ENCODE measurements at places on chromosomes 11 and 22. TPM values are rescaled to one million over a fixed set of nuclear protein-coding genes. Genes with fewer than 3 reads are reported as not detected.

DNA sequence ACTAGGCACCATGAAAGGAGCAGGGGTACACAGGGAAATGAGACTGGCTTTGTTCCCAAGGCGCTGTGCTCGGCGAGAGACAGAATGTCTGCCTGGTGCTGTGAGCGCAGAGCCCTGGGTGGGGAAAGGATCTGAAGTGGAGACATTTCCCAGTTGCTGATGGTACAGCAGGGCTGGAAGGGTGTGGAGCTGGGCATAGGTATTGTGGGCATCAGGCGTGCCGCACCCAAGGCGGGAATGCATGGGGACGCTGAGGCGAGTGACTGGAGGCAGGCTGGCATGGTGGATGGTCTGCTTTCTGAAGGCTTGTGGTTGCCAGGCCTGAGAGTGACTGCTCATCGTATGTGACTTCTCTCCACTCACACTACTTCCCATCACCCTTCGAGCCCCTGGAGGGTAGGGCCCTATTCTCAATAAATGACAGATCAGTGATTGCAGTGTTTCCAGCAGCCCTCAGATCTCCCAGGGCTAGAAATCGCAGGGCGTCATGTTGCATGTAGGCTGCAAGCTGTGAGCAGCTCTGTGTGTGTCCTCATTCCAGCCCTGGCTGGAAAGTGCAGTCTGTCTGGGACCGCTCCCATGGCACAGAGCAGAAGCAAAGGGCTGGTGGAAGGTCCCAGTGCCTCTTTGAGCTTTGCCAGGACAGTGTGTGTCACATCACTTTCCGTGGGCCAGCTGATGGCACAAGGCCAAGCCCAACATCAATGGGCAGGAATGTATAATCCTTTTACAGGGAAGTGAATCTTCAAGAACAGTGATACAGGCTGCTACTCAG lies 67.7 kb downstream of the TBC1D22A start:
- DNase-seq: no peak

GRCh38 chr11:72642884-72643522 lies 31.2 kb downstream of the PDE2A start:
- DNase-seq: no peak

DNA sequence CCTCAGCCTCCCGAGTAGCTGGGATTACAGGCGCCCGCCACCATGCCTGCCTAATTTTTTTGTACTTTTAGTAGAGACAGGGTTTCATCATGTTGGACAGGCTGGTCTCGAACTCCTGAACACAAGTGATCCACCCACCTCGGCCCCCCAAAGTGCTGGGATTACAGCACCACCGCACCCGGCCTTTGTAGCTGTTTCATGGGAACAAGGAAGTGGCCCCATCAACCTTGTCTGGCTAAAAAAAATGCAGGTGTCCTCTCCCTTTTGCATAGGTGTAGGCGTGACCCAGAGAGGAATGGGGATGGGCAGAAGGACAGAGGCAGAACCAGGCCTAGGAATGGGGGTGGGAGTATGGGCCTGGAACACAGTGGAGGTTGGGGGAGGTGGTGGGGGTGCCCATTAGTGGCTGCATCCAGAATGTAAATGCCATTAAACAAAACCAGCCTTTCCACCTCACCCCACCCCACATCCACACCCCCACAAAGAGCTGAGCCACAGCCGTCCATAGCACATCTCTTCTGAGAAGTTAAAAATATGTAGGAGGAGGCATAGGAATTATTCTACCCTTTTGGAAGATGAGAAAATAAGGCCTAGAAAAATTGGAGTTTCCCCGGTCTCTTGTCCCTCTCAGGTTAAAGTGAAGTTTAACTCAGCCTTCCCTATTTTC lies 22.8 kb upstream of the SCGB1A1 start:
- no peak for DNase-seq

DNA sequence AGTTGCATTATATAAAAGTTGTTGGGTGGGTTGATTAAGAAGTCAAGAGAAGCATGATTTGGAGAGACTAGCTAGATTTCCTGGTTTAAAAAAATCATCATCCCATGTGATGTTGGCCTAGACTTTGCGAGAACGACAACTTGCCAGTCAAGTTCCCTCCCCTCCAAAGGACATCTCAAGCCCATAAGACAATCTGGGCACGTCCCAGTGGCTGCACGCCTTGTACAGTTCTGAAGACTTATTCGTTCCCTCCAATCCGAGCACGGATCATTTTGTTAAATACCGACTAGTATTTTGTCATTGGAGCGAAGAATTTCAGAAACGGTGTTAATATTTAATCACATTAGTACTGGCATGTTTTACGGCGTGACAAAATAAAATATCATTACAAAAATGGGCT lies 8.0 kb downstream of the MN1 start:
- DNase-seq: no peak

DNA sequence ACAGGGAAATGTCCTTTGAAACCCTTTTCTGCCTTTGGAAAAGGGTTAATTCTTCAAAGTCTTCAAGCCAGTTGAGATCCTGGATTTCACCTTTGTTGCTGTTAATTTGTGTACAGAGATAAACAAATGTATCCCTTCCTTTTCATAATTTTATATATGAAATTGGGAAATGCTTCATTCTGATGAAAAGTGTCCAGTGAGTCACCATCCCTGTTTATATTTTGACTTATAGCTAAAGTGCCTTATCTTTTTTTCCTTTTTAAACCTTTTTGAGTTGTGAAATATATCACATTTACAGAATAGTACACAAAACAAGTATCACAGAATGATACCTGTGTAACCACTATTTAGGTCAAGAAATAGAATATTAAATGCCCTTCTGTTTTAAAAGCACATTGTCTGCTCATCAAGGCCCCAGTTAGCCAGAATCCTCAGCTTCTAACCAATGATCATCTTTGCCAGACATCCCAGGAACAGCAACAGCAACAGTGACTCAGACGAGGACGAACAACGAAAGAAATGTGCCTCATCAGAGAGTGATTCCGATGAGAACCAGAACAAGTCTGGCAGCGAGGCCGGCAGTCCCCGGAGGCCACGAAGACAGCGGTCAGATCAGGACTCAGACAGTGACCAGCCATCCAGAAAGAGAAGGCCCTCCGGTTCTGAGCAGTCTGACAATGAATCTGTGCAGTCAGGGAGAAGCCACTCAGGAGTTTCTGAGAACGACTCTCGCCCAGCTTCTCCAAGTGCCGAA lies 27.3 kb downstream of the CTR9 start:
- DNase-seq: no peak

The NRXN2 gene
- total RNA-seq: 0.29 TPM

The ALDH3B1 gene
- total RNA-seq: 0.32 TPM

The ZNF280A gene
- not detected for total RNA-seq

The MS4A15 gene
- 0.46 TPM for total RNA-seq
